ENCODE measurements at places on chromosomes 7 and 10. TPM values are rescaled to one million over a fixed set of nuclear protein-coding genes. Genes with fewer than 3 reads are reported as not detected.

The MMRN2 gene
- total RNA-seq = 6.8 TPM

The CYP3A4 gene
- total RNA-seq = not detected

The SPDYE2B gene
- total RNA-seq = not detected

The WEE2 gene
- not detected for total RNA-seq

The COL17A1 gene
- total RNA-seq = 0.36 TPM

The RASSF4 gene
- total RNA-seq = 18.6 TPM

The ANLN gene
- 29.0 TPM for total RNA-seq

The MEIG1 gene
- total RNA-seq = not detected

The RET gene
- total RNA-seq = under 0.01 TPM

The CUBN gene
- 0.72 TPM for total RNA-seq

The NKX2-3 gene
- total RNA-seq = not detected

The CYP3A7 gene
- not detected for total RNA-seq

The GPRIN2 gene
- not detected for total RNA-seq

The ACTL6B gene
- not detected for total RNA-seq

The HHEX gene
- total RNA-seq = 3.1 TPM

The HECW1 gene
- total RNA-seq = not detected

The FAM204A gene
- total RNA-seq = 35.9 TPM

The PTF1A gene
- not detected for total RNA-seq

The PDK4 gene
- 42.9 TPM for total RNA-seq

The LRRD1 gene
- total RNA-seq = not detected

The ARHGEF5 gene
- 3.4 TPM for total RNA-seq

The C7orf57 gene
- total RNA-seq = not detected

The AKR1C3 gene
- total RNA-seq = 82.9 TPM

The SFTPA2 gene
- total RNA-seq = not detected

The CPA5 gene
- not detected for total RNA-seq

The SLC13A4 gene
- total RNA-seq = not detected
